A673 (cell line): ENCODE measurements at places on chromosomes 7 and 10. TPM values are rescaled to one million over a fixed set of nuclear protein-coding genes. Genes with fewer than 3 reads are reported as not detected.

The UTF1 gene
- not detected in 2 replicates for total RNA-seq

DNA sequence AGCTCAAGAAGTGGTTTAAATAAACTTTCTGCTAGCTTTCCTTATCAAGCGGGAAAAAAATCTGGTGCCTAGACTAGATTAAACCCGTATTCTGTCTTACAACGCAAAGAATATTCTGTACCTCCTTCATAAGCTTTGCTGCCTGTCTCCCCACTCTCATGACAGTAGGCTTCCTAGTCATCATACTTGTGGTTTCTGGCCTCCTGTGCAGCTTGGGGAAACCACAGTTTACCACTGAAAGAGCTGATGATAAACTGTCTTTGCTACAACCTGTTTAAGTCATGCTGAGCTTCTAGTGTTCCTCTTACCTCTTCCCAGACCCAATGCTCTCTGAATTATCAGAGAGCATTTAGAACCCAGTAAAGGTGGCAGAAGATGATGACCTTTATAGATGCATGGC lies 55.0 kb downstream of the PODXL start:
- DNase-seq = no peak

- no peak for DNase-seq
Measured at GRCh38 chr7:106460792-106461254, 176.0 kb upstream of the NAMPT start.

DNA sequence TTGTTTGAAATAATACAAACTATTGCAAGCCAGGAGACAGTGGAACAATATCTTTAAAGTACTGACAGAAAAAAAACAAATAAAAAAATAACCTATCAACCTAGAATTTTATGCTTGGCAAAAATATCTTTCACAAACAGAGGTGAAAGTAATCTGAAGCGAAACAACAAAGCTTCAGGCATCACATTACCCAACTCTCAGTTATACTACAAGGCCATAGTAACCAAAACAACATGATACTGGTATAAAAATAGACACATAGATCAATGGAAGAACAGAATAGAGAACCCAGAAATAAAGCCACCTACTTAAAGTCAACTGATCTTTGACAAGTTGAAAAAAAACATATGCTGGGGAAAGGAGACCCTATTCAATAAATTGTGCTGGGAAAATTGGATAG lies 26.5 kb upstream of the HECW1 start:
- no peak for DNase-seq

The PPP1R3C gene
- 2.1 and 2.7 TPM in 2 replicates for total RNA-seq

DNA sequence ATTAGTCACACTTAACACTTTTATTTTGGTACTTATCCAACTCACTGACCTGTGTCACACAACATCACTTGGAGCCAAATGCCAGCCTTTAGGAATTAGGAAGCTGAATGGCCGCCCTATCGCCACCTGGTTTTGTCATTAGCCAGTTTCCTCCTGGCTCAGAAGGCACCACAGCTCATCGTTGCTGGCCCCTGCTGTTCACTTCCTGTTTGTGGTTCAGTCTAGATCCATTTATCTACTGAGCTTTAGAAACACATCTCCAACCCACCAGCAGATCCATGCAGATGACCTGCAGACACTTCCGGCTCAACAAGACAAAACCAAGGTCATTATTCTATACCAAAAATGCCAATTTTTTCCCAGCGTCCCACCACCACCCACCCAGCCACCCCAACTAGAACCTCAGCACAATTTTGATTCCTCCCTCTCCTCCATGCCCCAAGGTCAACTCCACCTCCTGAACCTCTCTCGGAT lies 193.5 kb upstream of the NEBL start:
- peak; percentile 82 for DNase-seq

- DNase-seq = no peak
Measured at GRCh38 chr10:26211781-26212444, 4.7 kb upstream of the GAD2 start.

The SYT15B gene
- 0.21 and 0.26 TPM in 2 replicates for total RNA-seq

- DNase-seq = no peak
Measured at GRCh38 chr7:101186844-101187428, 6.8 kb upstream of the NAT16 start.

- no peak for DNase-seq
Measured at GRCh38 chr7:24869572-24869971, 110.4 kb downstream of the OSBPL3 start.

The OPN4 gene
- not detected in 2 replicates for total RNA-seq

The VSTM4 gene
- 0.11 TPM in 2 replicates for total RNA-seq

GRCh38 chr7:131021902-131022301 lies 287.9 kb upstream of the KLF14 start:
- DNase-seq = peak; percentile 84

GRCh38 chr7:83547526-83547925 lies 101.4 kb downstream of the SEMA3E start:
- peak; percentile 15 for DNase-seq

DNA sequence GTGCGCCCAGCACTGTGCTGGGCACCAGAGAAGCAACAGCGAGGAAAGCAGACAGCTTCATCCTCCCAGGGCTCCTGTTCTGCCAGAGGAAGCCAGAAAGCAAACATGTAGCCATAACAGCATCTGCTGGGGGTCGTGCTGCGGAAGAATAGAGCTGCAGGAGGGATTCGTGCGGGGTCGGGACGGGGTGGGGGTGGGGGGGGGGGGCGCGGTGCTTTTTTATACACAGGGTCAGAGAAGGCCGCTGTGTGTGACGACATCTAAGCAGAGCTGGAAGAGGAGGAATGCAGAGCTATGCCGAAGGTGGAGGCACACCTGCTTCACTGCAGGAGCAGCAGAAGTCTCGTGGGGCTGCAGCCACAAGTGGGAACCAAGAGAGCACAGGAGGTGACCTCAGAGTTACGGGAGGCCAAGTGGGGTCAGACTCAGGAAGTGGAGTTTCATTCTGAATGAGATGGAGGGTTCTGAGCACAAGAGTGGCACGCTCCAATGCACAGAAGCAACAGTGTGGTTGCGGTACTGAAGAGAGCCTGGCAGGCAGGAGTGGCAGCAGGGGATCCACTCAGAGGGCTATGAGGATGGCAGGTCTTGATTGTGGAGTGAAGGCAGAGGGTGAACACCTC lies 11.1 kb downstream of the PKD1L1 start:
- DNase-seq = no peak
